ENCODE measurements at places on chromosomes 3 and 15. TPM values are rescaled to one million over a fixed set of nuclear protein-coding genes. Genes with fewer than 3 reads are reported as not detected.

The STRA6 gene
- total RNA-seq, result 1.1 TPM

The FILIP1L gene
- 3.2 TPM for total RNA-seq

The RBM15B gene
- 30.9 TPM for total RNA-seq

The KCNAB1 gene
- not detected for total RNA-seq

The ST8SIA2 gene
- 0.15 TPM for total RNA-seq

The GOLGA8J gene
- total RNA-seq, result 0.44 TPM

The GOLGA6L4 gene
- total RNA-seq, result 2.7 TPM

The PIF1 gene
- total RNA-seq, result 38.6 TPM

The AADACL2 gene
- not detected for total RNA-seq

The DPPA2 gene
- total RNA-seq, result not detected

The PDZRN3 gene
- total RNA-seq, result not detected

The CLEC3B gene
- not detected for total RNA-seq

The GOLGA6L7 gene
- not detected for total RNA-seq

The GRK7 gene
- 0.10 TPM for total RNA-seq

The ZNF106 gene
- 64.3 TPM for total RNA-seq

The CHRM5 gene
- total RNA-seq, result not detected

The WDR93 gene
- total RNA-seq, result 0.18 TPM

The SORD gene
- 34.0 TPM for total RNA-seq

The MYEF2 gene
- 71.3 TPM for total RNA-seq

The STRIT1 gene
- total RNA-seq, result not detected

The SSUH2 gene
- total RNA-seq, result not detected

The LRRC34 gene
- total RNA-seq, result 1.2 TPM

The SHQ1 gene
- 21.0 TPM for total RNA-seq

The BFSP2 gene
- 0.67 TPM for total RNA-seq

The GOLGA8M gene
- total RNA-seq, result 0.87 TPM

The MORC1 gene
- not detected for total RNA-seq

The POLQ gene
- total RNA-seq, result 11.9 TPM

The GALNT15 gene
- total RNA-seq, result 0.10 TPM

The CKMT1A gene
- total RNA-seq, result 4.6 TPM

Data from Panc1 (cell line).